ENCODE measurements at places on chromosomes 1 and 21.

GRCh38 chr1:247905910-247906503 is 10.6 kb downstream of the OR2W3 start:
- DNase-seq, result no peak

- no peak for DNase-seq
Observed at GRCh38 chr1:177122461-177123251, 41.9 kb downstream of the ASTN1 start.

DNA sequence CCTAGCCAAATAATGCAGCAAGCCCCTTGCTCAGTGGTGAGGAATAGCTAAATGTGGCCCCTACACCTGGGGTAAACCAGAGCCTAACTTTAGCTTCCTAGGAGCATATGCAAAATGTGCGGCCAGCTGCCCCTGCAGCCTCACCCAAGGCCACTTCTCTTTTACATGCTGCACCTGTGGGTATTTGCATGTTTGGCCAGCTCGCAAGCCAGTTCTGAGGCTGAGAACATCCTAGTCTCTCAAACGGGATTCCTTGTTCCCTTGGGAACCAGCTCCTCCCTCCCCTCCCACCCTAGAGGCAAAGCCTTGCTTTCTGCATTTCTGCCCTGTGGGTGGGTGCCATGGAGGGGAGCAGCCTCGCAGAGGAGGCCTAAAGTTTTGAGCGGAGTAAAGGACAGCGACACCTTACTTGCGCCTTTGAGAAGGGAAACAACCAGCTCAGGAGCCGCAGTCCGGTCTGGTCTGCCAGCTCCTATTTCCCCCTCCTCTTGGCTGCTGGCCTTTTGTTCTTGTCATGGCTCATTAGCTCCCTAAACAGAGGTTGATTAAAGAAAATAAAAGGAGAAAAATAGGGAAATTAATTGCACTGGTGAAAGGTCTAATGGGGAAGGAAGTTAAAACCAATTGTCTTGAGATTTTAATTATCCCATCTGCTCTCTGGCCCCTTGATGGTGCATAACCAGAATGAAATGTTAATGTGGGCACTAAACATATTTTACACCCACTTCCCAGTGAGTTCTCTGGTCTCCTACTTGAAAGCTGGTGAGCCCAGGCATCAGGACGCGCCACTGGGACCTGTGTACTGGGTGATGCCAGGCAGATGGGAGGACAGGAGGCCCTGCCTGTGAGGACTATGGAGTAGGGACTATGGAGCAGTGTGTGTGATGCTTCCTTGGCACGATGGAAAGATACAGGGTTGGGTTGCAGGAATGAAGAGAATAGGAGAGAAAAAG is 68.7 kb downstream of the TEX35 start:
- DNase-seq, result peak; percentile 20

DNA sequence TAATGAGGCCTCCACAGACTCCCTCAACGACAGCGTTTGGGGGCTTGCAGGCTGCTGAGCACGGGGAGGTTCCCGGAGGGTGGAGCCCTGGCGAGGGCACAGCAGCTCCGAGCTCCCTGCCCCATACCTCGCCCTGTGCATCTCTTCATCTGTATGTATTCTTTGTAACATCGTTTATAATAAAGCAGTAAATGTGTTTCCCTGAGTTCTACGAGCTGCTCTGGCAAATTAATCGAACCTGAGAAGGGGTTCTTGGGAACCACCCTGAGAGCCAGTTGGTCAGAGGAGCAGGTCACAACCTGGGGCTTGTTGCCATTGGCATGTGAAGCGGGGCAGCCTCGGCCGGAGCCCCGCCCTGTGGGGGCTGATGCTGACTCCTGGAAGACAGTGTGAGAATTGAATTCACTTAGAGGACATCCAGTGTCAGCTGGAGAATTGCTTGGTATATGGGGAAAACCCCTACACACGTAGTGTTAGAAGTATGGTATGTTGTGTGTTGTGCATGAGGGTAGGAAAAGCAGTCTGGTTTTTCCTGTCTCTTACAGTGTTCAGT is 11.5 kb downstream of the SLC37A1 start:
- DNase-seq, result no peak

GRCh38 chr1:40044110-40044509 is 3.6 kb downstream of the CAP1 start:
- no peak for DNase-seq

DNA sequence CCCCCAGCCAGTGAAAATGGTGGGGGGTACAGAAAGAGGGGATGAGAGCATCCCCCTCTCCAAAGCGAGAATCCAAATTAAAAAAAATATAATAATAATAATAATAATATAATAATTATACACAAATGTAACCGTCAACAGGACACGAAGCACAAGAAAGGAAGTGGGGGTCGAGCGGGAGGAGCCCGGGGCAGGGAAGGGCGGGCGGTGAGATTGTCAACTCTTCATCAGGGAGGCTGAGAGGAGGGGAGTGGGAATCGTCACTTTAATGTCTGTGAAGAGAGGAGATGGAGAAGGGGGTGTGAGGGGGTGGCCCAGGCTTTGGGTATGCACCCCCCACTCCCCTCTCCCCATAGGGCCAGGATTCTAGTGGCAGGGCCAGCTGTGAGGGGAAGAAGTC is 33.2 kb downstream of the MEF2D start:
- no peak for DNase-seq

- no peak for DNase-seq
Observed at GRCh38 chr1:112439592-112439991, 43.6 kb downstream of the CTTNBP2NL start.

- DNase-seq, result no peak
Observed at GRCh38 chr1:26252718-26253117, 18.7 kb downstream of the CEP85 start.

DNA sequence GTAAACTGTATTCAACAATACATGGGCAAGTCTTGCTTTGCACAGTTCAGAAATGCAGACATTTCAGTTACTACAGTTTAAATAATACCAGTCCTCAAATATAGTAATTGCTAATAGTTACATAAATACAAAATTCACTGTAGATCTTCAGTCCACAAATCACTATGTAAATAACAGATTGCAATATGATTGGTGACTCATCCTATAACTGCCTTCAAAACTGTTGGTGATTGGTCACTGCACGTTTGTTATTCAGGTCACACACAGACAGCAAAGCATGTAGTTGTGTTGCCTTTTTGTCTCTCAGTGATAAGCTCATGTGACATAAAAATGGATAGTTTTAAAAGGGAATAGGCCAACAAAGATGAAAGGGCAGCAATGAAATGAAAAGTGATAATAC is 186.5 kb upstream of the CTTNBP2NL start:
- DNase-seq, result no peak

- no peak for DNase-seq
Observed at GRCh38 chr1:115295904-115296696, 41.9 kb downstream of the NGF start.

DNA sequence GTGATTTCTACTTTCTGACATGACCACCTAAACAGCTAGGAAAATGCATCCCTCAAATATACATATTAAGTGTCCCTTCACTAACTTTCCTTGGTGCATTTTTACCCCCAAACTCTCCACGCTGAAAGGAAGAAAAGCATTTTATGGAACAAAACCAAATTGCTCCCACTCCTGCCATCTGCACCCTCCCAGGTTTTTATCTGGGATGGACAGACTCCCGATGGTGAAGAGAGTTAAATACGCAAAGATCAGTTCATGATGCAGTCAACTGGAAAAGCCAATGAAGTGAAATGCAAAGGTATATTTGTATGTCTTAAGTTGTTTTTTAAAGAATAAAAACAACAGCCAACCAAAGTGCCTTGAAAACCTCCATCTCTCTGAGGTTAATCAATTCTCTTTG is 2.7 kb downstream of the DSTYK start:
- DNase-seq, result no peak

DNA sequence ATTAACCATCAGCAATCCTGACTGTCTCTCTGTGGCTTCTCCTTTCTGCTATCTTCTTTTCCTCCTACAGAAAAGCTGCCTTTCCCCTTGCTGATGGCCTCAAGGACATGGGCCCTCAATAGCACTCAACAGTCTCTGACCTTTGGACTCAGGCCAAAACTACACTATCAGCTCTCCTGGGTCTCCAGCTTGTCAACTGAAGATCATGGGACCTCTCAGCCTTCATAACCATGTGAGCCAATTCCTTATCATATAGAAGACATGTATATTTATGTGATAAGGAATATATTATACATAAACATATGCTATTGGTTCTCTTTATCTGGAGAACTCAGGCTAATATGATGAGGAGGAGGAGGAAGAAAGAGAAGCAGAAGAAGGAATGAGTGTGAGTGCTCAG is 91.8 kb upstream of the GJB5 start:
- DNase-seq, result no peak

DNA sequence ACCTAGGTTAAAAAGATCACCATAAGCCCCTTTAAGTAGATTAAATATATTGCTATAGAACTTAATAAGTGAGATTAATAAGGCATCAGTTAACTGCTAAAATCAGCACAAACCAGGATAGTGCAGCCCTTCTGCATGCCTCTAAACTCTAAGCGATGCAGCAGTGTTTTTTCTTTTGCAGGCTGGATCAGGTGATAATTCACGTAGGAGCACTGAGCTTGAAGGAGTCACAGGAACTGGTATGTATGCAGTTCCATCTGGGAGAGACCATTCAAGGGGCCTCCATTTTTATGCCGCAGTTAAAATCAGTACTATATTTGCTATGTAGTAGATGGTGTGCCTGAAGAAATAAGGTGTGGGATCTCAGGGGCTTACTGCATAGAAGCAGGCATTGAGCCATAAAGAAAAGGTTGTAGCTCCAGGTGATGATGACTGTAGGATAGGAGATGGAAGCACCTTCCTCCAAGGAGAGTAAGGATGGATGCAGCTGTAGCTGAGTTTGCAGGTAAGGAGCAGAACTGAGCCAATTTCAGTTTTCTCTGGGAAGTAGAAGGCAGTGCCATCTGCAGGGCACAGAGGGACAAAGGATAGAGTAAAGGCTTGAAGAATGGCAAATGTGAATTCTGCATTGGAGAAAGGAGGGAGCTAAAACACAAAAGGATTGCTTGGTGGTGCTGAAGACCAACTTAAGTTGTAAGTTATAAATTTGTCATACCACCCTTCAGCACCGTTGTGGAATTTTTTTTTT is 22.6 kb downstream of the NPL start:
- peak; percentile 55 for DNase-seq

GRCh38 chr1:63635681-63636080 is 42.5 kb downstream of the PGM1 start:
- DNase-seq, result no peak

- DNase-seq, result no peak
Observed at GRCh38 chr1:34763142-34763781, 3.7 kb downstream of the GJB4 start.

GRCh38 chr1:243727503-243728203 is 122.4 kb downstream of the AKT3 start:
- DNase-seq, result no peak

DNA sequence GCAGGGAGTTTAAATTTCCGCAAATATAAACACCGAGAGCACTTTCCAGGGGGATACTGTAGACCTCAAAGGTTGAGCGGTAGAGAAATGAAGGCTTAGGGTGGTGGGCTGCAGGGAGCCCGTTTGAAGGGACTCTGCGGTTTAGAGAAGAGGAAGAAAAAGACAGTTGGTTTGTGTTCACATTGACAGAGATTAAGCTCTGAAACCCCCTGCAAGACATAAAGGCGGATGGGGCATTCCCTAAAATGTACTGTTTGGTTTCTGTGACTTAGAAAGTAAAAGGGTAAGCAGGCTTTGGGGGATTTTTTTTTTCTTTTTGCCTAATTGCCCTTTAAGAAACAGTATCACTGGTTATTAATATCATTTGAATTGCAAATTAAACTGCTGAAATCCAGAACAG is 1.3 kb downstream of the KAZN start:
- no peak for DNase-seq

GRCh38 chr1:234229581-234230387 is 143.5 kb upstream of the COA6 start:
- DNase-seq, result no peak

DNA sequence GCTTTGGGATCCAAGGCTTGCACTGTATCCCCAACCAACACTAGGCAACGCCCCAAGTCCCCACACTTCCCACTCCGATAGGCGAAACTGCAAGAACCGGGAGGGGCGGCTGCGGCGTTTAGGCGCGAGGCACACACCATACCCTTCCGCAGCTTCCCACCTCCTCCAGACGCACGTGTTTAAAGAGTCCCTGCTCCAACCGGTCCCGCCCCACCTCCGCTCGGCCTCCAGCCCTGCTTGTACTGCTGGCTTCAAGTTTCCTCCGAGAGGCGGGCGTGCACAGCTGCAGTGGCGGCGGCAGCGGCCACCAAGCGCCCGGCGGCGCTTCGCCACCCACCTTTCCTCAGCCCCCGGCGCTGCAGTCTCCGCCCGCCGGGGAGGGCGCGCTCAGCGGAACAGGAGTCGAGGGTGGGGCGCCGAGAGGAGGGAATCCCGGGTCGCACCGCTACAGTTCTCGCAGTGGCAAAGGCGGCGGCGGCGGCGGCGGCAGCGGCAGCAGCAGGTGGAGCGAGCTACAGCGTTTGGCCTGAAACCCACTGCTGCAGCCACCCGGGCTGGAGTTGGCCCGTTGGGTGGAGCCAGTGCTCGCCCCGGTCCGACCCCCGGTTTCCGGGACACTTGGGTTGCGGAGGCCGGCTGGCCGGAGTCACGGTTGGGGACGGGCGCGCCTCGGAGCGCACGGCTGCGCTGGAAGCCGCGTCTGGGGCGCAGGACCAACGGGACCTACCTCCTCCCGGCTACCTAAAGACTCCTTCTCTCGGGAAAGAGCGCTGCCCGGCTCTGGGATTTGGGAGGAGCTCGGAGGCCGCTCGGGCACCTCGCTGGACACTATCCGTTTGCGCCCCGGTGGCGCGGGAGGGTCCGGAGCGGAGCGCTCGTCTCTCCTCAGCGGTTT is at the start of gene CNIH3:
Gene CNIH3 (plus strand): TSS at position 457 of the 895 bp plus-strand sequence. CDS start 858 bp downstream, outside the sequence.
- peak; percentile 28 for DNase-seq

GRCh38 chr1:209172286-209172685 is 411.2 kb upstream of the CAMK1G start:
- DNase-seq, result no peak

- DNase-seq, result no peak
Observed at GRCh38 chr1:23428136-23428905, 3.8 kb upstream of the TCEA3 start.

DNA sequence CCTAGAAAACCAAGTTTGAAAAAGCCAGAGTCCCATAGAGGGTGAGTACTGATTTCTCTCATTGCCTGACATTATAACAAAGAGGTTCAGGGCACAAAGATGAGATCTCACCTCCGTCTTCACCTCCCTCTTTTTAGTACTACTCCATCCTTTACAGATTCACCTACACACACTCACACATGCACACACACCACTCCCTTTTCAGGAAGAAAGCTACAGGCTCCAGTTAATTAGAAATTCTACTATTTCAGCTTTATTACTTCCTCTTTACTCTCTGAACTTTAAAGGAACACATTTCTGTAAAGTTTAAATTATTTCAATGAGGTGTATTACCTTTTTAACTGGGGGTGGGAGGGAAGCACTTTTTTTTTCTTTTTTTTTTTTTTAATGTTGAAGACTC is 59.6 kb upstream of the PRDX6 start:
- no peak for DNase-seq

GRCh38 chr1:218304281-218305039 is 19.4 kb downstream of the RRP15 start:
- DNase-seq, result peak; percentile 27

- no peak for DNase-seq
Observed at GRCh38 chr1:206895325-206895724, 1.9 kb upstream of the IL24 start.
